ENCODE measurements at places on chromosomes 11 and 22.

DNA sequence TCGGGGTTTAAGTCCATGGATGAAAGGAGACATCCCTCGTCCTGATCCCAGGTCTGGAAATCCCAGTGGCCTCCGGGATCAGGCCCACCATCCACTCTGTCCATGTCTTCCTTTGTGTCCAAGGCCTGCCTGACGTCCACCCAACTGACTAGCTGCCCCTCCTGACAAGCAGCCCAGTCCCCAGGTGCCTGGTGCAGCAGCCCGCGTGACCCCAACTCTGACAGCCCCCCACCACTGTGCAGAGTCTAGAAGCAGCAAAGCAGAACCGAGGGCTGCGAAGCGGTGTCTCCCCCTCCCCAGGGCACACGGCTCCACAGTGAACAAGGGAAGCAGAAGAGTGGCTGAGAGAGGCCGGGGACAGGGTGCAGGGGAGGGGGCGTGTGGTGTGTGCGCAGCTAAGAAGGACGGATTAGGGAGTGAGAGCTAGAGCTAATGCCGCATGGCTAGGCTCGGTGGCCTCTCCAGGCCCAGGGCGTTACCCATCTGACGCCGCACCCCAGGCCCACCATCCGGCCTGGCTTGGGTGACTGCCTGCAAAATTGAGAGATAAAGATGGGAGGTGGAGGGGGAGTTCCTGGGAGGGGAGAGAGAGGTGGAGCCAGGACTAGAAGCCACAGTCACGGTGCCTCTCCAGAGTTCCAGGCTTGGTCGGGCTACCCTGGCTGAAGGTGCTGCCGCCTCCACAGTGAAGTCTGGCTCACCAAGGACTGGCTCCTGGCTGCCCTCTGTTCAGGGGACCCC is 16.6 kb upstream of the BAIAP2L2 start:
- no peak for DNase-seq

DNA sequence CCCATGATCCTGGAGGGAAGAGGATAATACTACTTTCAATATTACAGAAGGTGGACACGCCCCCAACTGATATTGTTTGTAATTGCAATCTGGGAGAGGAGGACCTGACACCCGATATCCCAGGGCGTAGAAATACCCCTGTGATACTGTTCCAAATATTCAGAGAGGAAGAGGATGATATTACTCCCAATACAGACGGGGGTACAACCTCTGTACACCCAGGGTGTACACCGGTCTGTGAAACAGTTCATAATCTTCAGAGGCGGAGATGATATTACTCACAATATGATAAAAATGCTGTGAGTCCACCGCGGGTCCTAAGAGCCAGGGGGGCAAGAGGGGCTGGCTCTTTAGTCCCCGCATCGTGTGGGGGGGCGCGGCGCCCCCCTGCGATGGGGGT is 57.2 kb upstream of the ALDH3B2 start:
- no peak for DNase-seq

GRCh38 chr22:49303061-49303735 is 524.5 kb downstream of the BRD1 start:
- no peak for DNase-seq

DNA sequence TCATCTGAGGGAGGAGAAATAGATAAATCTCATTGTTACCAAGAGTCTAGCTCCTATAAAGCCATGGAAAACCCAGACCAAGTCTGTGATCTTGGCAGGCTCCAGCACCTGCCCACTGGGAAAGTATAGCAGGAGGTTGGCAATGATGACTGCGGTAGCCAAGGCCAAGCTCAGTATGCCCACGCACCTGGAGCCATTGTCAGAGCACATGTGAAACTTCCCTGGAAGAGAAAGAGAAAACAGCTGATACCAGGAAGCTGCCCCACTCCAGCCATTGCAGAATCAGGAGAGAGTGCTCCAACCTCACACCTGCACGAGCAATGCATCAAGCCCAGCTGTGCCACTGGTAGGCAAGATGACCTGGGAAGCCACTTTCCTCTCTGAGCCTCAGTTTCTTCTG is 62.2 kb upstream of the HEPHL1 start:
- DNase-seq, result no peak

DNA sequence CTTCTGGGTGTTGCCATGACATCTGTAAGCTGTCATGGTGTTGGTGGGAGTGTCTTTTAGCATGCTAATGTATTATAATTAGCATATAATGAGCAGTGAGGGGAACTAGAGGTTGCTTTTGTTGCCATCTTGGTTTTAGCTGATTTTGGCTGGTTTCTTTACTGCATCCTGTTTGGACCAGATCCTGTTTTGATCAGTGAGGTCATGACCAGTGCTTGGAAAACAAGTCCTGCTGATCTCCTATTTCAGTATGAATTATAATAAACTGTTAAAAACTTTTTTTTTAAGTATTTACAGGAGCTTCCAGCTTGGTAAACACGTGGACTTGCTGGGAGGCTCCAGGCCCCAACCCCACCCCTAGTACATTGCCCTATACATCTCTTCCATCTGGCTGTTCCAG is 30.5 kb upstream of the P4HA3 start:
- DNase-seq, result no peak

DNA sequence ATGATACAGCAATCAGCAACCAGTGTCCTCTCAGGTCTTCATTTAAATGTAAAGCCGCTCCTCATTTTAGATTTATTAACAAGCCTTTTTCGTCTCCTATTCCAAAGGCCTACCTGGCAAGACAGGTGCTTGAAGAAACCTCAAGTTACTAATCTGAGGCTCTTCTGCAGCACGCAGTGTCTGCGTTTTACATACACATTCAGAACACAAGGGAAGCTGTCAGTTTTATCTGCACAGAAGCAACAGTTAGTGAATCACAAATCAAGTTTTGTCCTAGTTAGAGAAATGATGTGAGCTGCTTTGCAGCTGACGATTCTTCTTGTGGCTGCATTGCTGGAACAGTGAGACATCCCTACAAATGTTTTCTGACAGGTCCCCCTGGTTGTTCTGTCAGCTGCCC is 308.8 kb upstream of the NARS2 start:
- DNase-seq, result no peak

GRCh38 chr11:57900320-57900719 is 123.4 kb upstream of the OR9Q1 start:
- DNase-seq, result no peak

- DNase-seq, result no peak
These were observed 22.5 kb downstream of the GSTT2B start for GRCh38 chr22:23938328-23939016.

GRCh38 chr11:75149766-75150465 is 991 bp upstream of the SLCO2B1 start:
- DNase-seq, result no peak

DNA sequence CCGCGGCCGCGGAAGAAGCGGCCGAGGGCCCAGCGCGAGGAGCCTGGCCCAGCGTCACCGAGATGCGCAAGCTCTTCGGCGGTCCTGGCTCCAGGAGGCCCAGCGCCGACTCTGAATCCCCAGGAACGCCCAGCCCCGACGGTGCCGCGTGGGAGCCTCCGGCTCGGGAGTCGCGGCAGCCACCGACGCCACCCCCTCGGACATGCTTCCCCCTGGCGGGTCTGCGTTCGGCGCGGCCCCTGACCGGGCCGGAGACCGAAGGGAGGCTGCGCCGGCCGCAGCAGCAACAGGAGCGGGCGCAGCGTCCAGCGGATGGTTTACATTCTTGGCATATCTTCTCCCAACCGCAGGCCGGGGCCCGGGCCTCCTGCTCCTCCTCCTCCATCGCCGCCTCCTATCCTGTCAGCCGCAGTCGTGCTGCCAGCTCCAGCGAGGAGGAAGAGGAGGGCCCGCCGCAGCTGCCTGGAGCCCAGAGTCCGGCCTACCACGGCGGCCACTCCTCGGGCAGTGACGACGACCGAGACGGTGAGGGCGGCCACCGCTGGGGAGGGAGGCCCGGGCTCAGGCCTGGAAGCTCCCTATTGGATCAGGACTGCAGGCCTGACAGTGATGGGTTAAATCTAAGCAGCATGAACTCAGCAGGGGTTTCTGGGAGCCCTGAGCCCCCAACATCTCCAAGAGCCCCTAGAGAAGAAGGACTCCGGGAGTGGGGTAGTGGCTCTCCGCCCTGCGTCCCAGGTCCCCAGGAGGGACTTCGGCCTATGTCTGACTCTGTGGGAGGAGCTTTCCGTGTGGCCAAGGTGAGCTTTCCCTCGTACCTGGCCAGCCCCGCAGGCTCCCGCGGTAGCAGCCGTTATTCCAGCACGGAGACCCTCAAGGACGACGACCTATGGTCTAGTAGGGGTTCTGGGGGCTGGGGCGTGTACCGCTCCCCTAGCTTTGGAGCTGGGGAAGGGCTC is 1.2 kb downstream of the ARHGEF17 start:
- DNase-seq, result no peak

DNA sequence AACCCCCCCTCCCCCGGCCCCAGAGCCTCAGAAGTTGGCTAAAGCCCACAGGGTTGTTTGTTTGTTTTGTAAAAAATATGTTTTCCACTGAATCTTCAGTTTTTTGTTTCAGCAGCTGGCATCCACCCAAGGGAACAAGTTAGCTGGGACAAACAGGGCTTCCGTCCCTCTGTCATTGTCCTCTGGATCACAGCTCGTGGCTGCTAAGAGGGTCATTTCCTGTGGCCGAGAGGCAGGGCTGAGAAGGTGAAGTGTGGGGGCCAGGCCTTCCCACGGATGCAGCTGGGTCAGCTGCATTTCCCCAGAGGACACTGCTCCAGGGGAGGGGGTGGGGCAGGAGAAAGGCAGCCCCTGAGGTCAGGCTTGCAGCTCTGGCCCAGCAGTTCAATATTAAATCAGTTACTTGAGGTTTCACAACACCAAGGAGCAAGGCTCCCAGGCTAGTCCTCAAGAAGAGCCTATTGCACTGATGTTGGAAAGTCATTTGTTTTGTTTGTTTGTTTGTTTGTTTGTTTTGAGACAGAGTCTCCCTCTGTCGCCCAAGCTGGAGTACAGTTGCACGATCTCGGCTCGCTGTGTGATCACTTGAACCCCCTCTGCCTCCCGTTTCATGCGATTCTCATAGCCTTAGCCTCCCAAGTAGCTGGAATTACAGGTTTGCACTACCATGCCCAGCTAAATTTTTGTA is 34.4 kb upstream of the SMTN start:
- no peak for DNase-seq

GRCh38 chr22:35915477-35916013 is 113.1 kb downstream of the RBFOX2 start:
- no peak for DNase-seq

DNA sequence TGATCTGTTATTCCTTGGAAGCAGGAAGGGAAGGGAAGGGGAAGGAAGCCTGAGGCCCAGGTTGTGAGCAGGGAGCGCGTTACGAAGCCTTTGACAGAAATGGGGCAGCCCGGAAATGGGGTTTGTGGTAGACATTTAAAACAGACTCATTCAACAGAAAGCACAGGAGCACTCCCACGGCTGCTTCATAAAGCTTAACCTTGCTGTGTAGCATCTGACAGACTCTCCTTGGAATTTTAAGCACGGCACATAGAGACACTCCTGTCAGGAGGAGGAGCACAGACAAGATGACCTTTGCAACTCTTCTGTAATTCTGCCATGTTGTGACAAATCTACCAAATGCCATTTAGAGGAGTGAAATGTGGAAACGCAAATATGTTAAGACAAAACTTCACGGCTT is 131.6 kb downstream of the FBXO7 start:
- no peak for DNase-seq

- no peak for DNase-seq
These were observed 16.4 kb downstream of the CSNK2A3 start for GRCh38 chr11:11336664-11337063.

DNA sequence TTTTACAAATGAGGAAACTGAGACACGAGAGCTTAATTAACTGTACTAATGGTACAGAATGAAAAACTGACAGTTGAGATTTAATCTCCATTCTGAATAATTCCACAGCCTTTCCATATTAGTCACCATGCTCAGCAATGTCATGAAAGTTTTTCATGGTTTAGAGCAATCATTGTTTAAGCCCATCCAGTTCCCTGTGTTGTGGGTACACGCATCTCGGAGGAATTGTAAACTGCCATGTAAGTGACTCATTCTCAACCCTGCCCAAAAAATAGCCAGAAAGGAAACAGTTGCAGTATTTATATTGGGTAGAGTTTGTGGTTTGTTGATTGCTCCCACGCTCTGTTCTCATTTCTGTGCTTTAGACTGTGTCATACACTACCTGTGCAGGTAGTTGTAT is 1790.8 kb downstream of the LRRC4C start:
- no peak for DNase-seq

- no peak for DNase-seq
These were observed 293.5 kb downstream of the MN1 start for GRCh38 chr22:27507935-27508526.

DNA sequence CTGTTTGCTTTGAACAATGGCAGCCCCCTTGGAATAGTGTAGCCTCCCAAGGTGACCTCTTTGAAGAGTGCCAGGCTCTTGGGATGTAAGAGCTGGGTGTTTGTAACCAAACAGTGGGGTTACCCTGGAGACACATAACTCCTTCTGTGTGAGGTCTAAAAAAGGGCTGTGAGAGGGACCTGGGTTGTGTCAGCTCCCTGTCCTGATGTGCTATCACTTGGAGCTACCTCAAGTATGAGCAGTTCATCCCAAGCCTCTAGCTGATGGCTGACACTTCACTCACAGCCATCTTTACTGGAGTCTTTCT is 40.2 kb downstream of the TSPAN18 start:
- DNase-seq, result no peak

DNA sequence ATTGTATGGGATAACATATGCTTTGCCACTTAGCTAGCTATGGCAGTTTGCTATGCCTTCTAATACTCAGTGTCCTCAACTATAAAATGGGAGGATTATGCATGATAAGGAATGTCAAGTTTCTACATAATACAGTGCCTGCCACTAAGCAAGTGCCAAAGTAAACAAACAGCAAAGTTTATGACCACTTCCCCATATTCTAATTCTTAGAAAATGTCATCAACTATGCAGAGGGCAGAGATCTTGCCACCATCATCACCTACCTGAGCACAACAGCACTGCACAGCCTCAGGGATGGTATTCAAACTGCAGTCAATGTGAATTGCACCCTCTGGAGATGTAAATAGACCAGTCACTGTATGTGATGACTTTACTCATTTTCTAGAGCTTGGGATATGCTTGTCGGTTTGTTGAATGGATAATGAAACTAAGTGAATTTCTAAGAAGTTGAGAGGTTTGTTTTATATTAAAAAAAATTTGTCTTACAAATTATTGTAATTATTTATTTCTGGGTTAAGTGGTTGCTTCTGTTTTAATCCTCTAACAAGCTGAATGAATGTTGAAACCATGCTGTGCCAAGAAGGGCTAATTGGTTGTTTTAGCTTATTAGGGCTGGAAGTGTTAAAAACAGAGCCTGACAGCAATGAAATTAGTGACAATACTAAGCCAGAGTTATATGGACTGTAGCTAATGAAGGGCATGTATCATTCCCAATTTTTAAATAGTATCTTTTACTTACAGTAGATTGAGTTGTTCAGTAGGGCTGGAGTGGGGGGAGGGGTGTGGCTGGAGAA is 398.4 kb downstream of the CNTN5 start:
- no peak for DNase-seq

- no peak for DNase-seq
These were observed 8.4 kb downstream of the UCP3 start for GRCh38 chr11:74000307-74001133.

DNA sequence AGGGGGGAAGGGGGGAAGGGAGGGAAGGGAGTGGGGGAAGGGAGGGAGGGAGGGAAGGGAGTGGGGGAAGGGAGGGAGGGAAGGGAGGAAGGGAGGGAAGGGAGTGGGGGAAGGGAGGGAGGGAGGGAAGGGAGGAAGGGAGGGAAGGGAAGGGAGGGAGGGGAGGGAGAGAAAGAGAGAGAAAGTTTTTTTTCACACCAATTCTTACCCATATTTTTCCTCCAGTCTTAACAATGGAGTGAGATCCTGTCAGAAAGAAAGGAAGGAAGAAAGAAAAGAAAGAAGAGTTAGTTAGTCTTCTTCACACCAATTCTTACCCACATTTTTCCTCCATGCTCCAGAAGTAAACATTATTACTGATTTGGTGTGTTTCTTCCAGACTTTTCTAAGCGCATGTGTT is 3.0 kb upstream of the OR2AT4 start:
- no peak for DNase-seq

All from CD4-positive, alpha-beta T cell treated with Interleukin-12 subunit alpha and Interleukin-12 subunit beta, for 1 hour (primary cell).